Thoracic aorta (tissue), 2 donors: ENCODE measurements at places on chromosomes 13 and 19. TPM values are rescaled to one million over a fixed set of nuclear protein-coding genes. Genes with fewer than 3 reads are reported as not detected.

The TBXA2R gene
- 29.4 TPM for total RNA-seq

The CEACAM19 gene
- 3.4 TPM for total RNA-seq

The SBK3 gene
- not detected for total RNA-seq

The ZSCAN18 gene
- 90.9 TPM for total RNA-seq

The PIK3R2 gene
- total RNA-seq, result 14.3 TPM

The KANK3 gene
- 13.0 TPM for total RNA-seq

The SEMA6B gene
- 3.4 TPM for total RNA-seq

The STOML3 gene
- not detected for total RNA-seq

The LRRC63 gene
- total RNA-seq, result not detected

The KIR2DL1 gene
- not detected for total RNA-seq

The FCAR gene
- 7.1 TPM for total RNA-seq

The ZNF526 gene
- total RNA-seq, result 10.3 TPM

The NCR1 gene
- not detected for total RNA-seq

The CEACAM8 gene
- total RNA-seq, result not detected

The CFD gene
- 472 TPM for total RNA-seq

The ZSCAN4 gene
- total RNA-seq, result not detected

The C19orf85 gene
- total RNA-seq, result not detected

The RGL3 gene
- total RNA-seq, result 47.4 TPM

The URAD gene
- total RNA-seq, result not detected

The GIPC3 gene
- 1.1 TPM for total RNA-seq

The MRPL34 gene
- 140 TPM for total RNA-seq

The TMEM238 gene
- 4.2 TPM for total RNA-seq

The ADAMTSL5 gene
- 22.2 TPM for total RNA-seq

The CSNK1G2 gene
- 92.4 TPM for total RNA-seq

The LGALS4 gene
- total RNA-seq, result not detected

The DENND1C gene
- total RNA-seq, result 2.7 TPM

The KIR2DL3 gene
- total RNA-seq, result not detected

The ZNF91 gene
- total RNA-seq, result 63.0 TPM

The N4BP2L1 gene
- total RNA-seq, result 31.7 TPM

The KIR3DL2 gene
- not detected for total RNA-seq

The VSTM2B gene
- not detected for total RNA-seq
